ENCODE measurements at places on chromosomes 2 and 18. TPM values are rescaled to one million over a fixed set of nuclear protein-coding genes. Genes with fewer than 3 reads are reported as not detected.
A peak's percentile ranks its signal among the peaks of the same experiment; 100 is the strongest.

GRCh38 chr2:147910990-147911473 is 66.2 kb downstream of the ACVR2A start:
- H3K27me3 ChIP-seq = no peaks in the 10 kb centered on the region
- H3K27ac ChIP-seq = peak overlapping the region; percentile 14
- DNase-seq = peak; percentile 83
- peaks cover 32% of the 10 kb centered on the region for H3K4me1 ChIP-seq

GRCh38 chr18:49250816-49251388 is 209.5 kb downstream of the DYM start:
- peaks cover 34% of the 10 kb centered on the region for H3K4me1 ChIP-seq
- no peaks in the 10 kb centered on the region for H3K27me3 ChIP-seq
- peak; percentile 60 for DNase-seq
- no peak overlapping the region for H3K27ac ChIP-seq
- no peak overlapping the region for H3K4me3 ChIP-seq

DNA sequence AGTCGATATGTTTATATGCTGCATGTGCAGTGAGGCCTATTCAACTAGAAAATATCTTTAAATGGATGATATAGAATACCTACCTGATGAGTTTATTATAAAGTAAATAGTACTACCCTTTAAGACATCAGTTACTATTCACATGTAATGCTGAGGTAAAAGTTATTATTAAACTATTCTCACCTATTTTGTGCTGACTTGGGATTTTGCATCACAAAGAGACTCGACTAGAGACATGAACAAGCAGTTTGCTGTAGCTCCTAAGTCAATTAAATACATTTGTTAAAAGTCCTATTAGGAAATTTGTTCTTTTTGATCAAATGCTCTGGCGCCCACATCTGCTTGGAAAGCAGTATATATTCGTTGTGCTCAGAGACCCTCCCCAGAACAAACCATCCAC is 164.1 kb downstream of the CCDC85A start:
- no peak overlapping the region for H3K4me3 ChIP-seq
- no peak for DNase-seq
- H3K27ac ChIP-seq = no peak overlapping the region
- no peaks in the 10 kb centered on the region for H3K36me3 ChIP-seq
- H3K4me1 ChIP-seq = no peaks in the 10 kb centered on the region

The FAHD2A gene
- total RNA-seq = 34.4 TPM
